ENCODE measurements at places on chromosomes 1 and 21.

- no peak for DNase-seq
Observed at GRCh38 chr1:55559842-55560241, 344.7 kb upstream of the USP24 start.

DNA sequence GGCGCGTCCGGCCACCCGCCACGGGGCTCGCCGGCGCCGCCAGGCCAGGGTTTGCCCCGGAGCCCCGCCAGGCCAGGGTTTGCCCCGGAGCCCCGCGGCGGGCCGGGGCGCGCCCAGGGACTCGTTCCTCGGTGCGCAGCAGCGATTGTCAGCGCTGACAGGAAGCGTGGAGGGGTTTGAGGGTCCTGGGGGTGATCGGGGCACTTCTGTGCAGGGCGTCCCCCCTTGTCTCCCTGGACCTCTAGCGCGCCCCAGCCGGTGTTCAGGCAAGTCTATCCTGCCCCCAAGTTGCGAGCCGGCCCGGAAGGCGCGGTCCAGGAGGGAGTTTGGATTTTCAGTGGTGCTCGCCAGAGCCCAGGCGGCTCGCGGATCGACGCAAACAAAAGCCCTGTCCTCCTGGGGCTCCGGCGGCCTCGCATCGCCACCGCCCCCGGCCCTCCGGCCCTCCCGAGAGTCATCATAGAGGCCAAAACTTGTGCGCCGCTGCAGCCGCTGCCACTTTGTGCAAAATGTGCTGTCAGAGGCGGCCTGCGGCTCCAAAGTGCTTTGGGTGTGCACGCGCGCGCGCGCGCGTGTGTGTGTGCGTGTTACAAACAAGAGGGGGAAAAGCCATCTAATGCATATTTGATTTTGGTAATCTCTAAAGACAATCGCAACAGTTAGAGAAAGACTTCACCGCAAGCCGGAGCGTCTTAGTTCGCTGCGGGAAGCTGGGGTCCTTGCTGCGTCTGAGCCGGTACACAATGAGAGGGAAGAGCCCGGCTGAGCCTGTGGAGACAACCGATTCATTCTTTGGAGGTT lies 1.0 kb downstream of the ROR1 start:
- DNase-seq = no peak

DNA sequence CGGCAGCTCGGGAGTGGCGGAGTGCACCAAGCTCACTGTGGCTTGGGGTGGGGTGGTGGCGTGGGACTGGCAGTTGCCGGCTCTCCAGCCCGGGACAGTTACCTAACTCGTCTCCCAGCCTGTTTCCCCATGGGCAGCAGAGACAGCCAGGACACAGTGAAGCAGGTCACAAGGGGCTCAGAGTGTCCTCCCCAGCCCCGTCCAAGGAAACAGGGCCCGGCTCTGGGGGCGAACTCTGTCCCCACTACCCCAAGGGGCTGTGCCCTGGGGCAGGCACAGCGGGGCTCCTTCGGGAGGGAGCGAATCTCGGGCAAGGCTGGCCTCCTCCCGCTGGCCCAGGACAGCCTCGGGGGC lies 759 bp downstream of the GPR157 start:
- DNase-seq = no peak

- DNase-seq = no peak
Observed at GRCh38 chr1:200314085-200314750, 95.6 kb downstream of the ZNF281 start.

DNA sequence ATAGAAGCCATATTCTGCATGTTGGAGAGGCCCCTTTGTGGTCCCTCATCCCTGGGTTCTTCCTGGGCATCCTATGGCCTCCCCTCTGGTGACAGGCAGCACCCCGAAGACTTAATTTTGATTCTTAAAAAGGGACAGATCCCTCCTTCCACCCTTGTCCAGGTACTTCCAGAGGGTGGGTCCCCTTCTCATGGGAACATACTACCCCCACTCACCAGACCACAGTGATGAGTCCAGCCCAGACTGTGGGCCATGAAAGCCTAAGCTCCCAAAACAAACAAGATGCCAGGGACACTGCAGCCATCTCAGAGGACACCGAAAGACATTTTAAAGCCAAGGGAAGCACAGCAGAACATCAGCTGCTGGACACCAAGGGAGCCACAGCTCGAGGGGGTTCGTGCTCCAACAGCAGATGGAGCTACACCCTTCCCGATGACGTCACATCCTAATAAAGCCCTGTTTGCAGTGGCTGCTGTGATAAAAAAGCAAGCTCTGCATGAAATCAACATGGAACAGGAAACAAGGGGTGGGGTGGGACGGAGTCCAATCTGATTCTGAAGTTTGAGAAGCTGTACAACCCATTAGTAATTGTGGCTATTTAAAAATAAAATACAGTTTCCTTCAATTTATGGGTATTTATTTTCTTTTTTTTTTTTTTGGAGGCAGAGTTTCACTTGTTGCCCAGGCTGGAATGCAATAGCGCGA lies 32.4 kb downstream of the GNB1 start:
- no peak for DNase-seq

- DNase-seq = no peak
Observed at GRCh38 chr1:86826856-86827255, 87.1 kb downstream of the SELENOF start.

- peak; percentile 62 for DNase-seq
Observed at GRCh38 chr1:206769304-206769731, 1.3 kb upstream of the IL19 start.

DNA sequence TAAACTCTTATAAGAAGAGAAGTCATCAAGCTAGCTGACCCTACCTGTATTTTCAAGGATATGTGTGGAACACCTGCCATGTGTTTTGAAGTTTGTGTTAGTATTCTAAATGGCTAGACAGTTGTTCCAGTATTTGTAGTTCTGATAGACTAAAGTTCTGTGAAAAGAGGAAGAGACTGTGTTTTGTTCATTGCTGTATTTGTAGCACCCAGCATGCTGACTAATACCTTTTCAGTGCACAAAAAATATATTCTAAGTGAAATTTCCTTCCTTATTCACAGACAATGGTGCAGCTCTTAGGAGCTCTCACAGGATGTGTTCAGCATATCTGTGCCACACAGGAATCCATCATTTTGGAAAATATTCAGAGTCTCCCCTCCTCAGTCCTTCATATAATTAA lies 8.2 kb upstream of the METTL18 start:
- no peak for DNase-seq

- no peak for DNase-seq
Observed at GRCh38 chr1:16167331-16168143, 11.7 kb upstream of the EPHA2 start.

- no peak for DNase-seq
Observed at GRCh38 chr1:100575406-100575805, 37.5 kb downstream of the GPR88 start.

GRCh38 chr1:223129229-223129901 lies 13.7 kb downstream of the TLR5 start:
- DNase-seq = peak; percentile 56

GRCh38 chr1:60861961-60862567 lies 220.3 kb upstream of the NFIA start:
- DNase-seq = no peak

GRCh38 chr21:41258617-41259016 lies 58.0 kb upstream of the FAM3B start:
- DNase-seq = no peak

GRCh38 chr1:202259705-202260104 lies 66.1 kb downstream of the LGR6 start:
- DNase-seq = no peak

DNA sequence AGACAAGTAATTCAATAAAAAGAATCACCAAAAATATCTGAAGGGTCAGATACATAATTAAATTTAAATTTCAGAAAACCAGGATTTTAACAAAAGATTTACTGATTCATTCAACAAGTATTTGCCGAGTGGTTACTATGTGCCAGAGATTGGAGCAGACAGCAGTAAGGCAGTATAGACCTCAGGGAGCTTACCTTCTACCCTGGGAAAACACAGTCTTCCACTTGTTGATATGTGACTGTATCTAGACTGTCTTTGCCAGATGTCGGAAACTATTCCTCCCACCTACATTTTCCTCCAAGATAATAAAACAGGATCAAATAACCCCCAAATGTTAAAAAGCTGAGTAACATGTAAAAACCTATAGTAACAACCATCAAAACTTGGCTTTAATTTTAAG lies 6.2 kb downstream of the HNRNPR start:
- DNase-seq = no peak

DNA sequence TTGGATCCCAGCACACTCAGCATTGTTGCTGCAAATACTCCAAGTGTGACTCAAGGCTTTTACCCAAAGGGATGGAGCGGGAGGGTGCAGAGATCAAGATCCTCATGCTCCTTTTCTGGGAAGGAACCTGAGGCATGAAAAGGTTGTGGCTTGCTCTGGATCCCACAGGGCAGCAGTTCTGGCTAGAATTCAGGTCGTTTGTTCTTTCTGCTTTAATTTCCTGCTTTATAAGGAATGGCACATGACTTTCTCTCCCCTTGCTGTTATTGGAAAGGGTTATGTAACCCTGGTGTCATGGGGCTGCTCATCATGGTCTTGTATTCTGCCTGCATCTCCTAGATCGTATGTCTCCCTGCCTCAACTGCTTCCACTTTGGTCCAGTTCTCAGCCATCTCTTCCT lies 101.6 kb downstream of the NOS1AP start:
- no peak for DNase-seq

- no peak for DNase-seq
Observed at GRCh38 chr1:7674972-7675371, 96.1 kb upstream of the VAMP3 start.

- DNase-seq = no peak
Observed at GRCh38 chr1:15400627-15401026, 9.1 kb upstream of the EFHD2 start.

GRCh38 chr1:178541829-178542553 lies 29.1 kb downstream of the TEX35 start:
- DNase-seq = no peak

- no peak for DNase-seq
Observed at GRCh38 chr1:59104191-59104760, 192.6 kb upstream of the FGGY start.

GRCh38 chr1:58529284-58529683 lies 17.2 kb downstream of the OMA1 start:
- no peak for DNase-seq

DNA sequence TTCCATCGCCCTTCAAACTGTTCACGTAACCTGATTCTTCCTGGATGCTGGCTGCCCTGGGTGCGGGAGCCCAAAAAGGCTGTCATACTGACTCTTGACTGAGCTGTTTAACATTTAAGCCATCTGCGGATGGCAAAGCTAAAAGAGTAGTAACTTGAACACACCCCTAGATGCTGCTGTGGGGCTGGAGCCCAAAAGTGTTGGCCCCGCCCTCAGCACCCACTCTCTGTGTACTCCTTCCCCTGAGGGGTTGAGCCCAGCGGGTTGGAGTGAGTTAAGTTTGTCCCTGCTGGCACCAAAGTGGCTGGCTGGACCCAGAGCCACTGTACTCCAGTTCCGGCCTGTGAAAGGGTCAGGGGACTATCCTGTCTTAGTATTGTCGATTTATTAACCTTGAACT lies 640.6 kb downstream of the PTPRU start:
- no peak for DNase-seq

- no peak for DNase-seq
Observed at GRCh38 chr1:61436491-61437120, 288.3 kb downstream of the TM2D1 start.
